A549 treated with CpdA at 1 μM for 4 hours (cell line): ENCODE measurements at places on chromosomes 16 and 17. TPM values are rescaled to one million over a fixed set of nuclear protein-coding genes. Genes with fewer than 3 reads are reported as not detected.

The KIF2B gene
- total RNA-seq: not detected in 5 replicates

The NSRP1 gene
- total RNA-seq: 26.3 to 44.5 TPM (median 30.3 TPM) in 5 replicates

The ALOX15B gene
- not detected in 5 replicates for total RNA-seq

The KRTAP16-1 gene
- not detected in 5 replicates for total RNA-seq

The ZG16 gene
- total RNA-seq: not detected in 5 replicates

The C16orf46 gene
- 0.65 to 2.0 TPM (median 1.1 TPM) in 5 replicates for total RNA-seq

The THAP11 gene
- 24.7 to 45.1 TPM (median 42.2 TPM) in 5 replicates for total RNA-seq

The TNS4 gene
- 67.2 to 109 TPM (median 86.7 TPM) in 5 replicates for total RNA-seq

The TBC1D3C gene
- not detected in 5 replicates for total RNA-seq

The CLEC19A gene
- total RNA-seq: 0.06 to 0.16 TPM (median 0.13 TPM) in 4 of 5 replicates, not detected in the other

The TSNAXIP1 gene
- total RNA-seq: 0.35 to 0.83 TPM (median 0.43 TPM) in 5 replicates

The ITGB3 gene
- 2.7 to 5.8 TPM (median 4.5 TPM) in 5 replicates for total RNA-seq

The NOB1 gene
- 117 to 127 TPM (median 120 TPM) in 5 replicates for total RNA-seq

The NPW gene
- total RNA-seq: 0.79 to 1.5 TPM (median 1.2 TPM) in 4 of 5 replicates, not detected in the other

The EPX gene
- not detected in 5 replicates for total RNA-seq

The GP1BA gene
- total RNA-seq: 0.03 TPM in 1 of 5 replicates, not detected in the others

The KRTAP2-1 gene
- not detected in 5 replicates for total RNA-seq
